ENCODE measurements at places on chromosomes 6 and 20.
A peak's percentile ranks its signal among the peaks of the same experiment; 100 is the strongest.

DNA sequence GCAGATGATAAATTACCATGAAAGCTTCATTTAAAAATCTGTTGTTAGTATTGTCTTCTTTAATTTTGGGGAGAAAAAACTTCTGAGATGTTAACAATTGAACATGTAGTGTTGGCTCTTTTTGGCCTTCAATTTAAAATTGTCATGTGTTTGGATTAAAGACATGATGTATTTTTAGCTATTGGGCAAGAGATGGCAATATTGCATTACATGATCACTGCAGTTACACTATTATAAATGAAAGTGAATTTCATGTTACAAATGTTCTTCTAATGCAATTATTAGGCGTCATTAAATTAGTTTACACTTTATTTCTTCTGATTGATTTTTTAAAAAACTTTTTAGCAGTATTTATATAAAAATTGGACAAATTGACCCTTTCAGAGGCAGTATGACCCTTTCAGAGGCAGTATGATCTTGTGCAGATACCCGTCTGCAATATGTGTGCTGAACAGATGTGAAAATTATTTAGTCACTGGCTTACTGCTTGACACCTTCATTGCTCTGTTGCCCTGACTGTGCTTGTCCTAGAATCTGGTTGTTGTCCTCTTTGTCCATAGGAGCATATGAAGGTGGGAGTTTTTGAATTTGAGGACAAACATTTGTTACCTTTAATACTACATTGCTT lies 25.8 kb downstream of the CDKAL1 start:
- no peak for DNase-seq

- no peak for DNase-seq
Measured at GRCh38 chr6:12265296-12265695, 24.9 kb upstream of the EDN1 start.

DNA sequence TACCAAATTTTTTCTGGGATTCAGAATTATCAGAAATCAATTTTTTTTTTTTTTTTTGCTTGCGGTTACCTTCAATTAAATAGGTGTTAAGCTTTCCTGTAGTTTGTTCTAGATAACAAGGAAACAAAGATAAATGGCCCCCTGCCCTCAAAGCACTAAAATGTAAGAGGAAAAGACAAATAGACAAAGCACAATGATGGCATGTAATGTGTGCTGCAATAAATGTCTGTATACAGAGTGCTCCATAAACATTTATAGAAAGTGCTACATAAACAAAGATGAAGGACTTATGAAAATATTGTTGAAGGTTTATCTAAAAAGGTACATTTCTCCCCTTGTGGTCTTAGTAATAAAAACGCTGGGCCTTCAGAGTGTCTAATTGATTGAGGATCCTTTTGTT lies 384.6 kb downstream of the PKHD1 start:
- DNase-seq, result no peak

DNA sequence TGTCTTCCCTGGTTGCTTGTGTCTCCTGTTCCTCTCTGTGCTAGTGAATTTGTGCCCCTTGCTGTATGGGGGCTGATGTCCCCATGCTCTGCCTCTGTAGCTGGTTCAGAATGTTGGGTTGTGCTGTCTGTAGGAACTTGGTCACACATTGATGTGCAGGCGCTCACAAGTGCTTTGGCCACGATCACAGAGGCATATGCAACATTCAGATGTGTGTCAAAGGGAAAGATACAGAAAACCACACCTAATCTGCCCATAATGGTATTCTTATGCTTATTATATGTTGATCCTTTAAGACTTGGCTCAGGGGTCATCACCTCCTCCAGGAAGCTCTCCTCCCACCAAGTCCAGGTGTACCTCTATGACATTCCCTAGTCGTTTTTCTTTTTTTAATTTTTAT lies 17.1 kb upstream of the DHX35 start:
- DNase-seq, result no peak

DNA sequence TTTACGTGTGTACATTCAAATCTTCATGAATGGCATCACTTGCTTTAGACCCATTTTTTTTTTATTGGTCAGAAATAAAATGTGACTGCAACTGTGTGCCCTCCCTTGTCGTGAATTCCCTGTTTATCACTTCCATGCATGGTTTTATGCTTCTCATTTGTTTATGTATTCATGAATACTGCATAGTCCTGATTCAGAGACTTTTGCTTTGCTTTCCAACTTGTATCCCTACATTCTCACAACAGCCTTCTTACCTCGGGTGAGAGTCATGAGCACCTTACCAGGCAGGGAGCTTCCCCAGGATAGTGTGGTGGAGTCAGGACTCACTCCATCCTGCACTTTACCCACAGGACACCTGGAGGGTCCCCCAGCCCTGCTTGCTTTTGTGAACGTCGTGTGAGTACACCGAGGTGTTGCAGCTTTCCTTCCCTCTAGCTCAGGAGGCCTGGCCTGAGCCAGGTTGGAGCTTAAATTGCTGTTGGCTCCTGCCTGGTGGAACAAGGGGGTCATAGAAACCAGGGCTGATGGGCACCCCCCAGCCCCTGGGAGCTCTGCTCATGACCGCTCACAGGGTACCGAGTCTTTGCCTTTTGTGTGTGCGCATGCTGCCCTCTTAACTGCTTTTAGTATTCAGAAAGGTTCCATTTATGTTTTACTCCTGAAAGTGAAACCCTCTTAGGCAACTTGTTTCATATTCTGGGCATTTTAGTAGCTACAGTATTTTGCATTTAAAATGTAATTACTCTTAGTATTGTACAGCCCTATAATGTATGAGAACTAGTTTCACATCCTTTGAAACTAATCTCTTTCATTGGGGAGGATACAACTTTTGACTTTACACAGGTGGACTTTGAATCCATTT lies 66.0 kb downstream of the CDS2 start:
- DNase-seq, result no peak

- DNase-seq, result no peak
Measured at GRCh38 chr20:58378704-58379103, 10.3 kb upstream of the VAPB start.

DNA sequence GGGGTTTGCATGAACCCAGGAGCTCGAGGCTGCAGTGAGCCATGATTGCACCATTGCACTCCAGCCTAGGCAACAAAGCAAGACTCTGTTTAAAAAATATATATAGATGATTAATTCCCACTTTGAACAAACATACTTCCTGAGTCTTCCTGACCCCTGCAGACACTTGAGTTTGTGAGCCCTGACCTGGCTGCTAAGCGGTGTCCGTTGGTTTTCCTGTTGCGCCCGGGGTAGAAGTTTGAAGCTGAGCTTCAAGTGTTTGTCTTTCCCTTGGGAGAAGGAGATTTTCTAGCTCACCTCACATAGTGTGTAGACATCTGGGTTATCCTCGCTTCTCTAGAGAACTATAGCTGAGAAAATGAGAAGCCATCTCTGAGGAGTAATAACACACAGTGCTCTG lies 11.7 kb upstream of the BCAS1 start:
- no peak for DNase-seq

DNA sequence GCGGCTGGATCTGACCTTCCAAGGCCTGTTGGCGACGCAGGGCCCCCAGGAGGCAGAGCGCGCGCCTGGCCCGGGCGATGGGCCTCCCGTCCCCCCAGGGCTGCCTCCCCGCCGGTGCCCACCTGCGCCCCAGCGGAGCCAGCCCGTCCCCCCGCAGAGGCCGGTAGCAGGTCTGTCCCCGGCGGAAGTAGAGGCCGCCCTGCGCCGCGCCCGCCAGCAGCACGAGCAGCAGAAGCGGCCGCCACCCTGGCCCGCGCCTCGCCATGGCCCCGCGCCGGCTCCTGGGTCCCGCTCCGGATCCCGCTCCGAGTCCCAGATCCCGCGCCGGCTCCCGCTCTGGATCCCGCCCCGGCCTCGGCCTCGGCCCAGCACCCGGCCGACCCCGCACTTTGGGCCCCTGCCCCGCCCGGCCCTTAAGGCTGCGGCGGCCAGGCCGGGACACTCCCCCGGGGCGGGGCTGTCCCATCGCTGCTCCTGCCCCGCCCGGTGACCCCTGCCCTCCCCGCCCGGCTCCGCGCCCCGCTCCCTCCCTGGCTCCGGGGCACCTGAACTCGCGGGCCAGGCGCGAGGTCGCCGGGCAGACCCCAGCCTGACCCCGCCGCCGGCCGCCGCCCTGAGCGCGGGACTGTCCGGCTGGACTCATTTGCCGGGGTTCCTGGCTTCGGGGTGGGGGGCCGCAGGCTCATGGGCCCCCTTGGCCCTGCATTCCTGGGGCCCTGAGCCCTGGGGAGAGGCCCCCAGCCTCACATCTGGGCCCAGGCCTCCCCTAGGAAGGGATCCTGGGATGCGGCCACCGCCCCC lies at the start of gene CTSZ:
TSS of gene CTSZ (minus strand) at position 391 of the 801 bp plus-strand sequence. CDS start at position 265, 126 bp downstream.
- DNase-seq, result peak; percentile 13

DNA sequence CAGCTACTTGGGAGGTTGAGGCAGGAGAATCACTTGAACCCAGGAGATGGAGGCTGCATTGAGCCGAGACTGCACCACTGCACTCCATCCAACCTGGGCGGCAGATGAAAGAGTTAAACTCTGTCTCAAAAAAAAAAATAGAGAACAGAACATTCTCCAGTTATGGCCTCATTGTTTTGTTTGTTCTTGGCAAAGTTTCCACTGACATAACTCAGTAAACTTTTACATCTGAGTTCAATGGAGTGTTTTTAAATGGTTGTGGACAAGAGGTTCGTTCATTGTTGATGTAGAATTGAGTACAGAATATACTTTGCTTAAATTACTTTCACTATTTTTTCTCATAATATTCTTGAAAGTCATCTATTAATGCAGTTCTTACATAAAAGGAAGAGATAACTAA lies 42.2 kb upstream of the IFNGR1 start:
- no peak for DNase-seq

- peak; percentile 66 for DNase-seq
Measured at GRCh38 chr6:89082486-89082891, 1.9 kb downstream of the PNRC1 start.

DNA sequence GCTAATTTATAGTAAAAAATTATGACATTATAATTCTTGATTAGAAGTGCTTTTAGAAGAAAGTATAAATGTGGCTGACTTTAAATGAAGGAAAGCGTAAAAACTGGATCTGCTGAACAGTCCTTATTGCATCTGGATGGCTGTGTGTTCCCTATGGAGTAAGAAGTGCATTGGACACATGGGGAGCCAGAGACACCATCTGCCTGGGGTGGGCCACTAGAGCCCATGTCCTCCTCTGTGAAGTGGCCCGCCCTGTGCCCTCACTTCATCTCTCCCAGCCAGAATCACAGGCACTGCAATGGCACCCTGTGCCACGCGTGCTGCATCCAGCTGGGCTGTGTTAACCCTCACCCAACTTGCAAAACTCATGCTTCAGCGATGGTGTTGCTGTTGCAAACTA lies 13.2 kb upstream of the SFT2D1 start:
- DNase-seq, result no peak

- no peak for DNase-seq
Measured at GRCh38 chr20:24627926-24628325, 158.5 kb downstream of the SYNDIG1 start.

GRCh38 chr6:128642132-128642531 lies 121.7 kb upstream of the PTPRK start:
- DNase-seq, result no peak

- DNase-seq, result no peak
Measured at GRCh38 chr20:59640267-59640666, 35.9 kb downstream of the PHACTR3 start.

DNA sequence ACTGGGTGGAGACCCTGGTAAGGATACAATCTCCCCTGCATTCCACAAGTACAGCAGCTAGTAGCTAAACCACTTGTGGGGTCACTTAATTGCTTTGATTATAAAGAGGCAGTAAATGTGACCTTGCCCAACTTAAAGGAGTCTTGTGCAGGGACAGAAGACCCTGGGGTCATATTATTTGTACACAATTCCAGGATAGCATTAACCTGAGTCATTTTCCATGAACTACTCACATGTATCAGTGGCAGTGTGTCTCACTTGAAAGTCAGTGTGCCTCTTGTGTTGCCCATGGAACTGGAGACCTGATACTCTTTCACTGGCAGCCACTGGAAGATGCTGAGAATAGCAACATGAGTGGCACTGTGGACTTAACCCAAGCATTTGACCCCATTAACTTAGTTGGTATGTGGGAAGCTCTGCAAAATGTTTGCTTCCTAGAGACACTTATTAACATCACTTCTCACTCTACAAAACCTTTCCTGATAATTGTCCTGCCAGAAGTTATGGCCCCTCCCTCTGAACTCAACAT lies 28.9 kb downstream of the CLIC5 start:
- DNase-seq, result no peak

DNA sequence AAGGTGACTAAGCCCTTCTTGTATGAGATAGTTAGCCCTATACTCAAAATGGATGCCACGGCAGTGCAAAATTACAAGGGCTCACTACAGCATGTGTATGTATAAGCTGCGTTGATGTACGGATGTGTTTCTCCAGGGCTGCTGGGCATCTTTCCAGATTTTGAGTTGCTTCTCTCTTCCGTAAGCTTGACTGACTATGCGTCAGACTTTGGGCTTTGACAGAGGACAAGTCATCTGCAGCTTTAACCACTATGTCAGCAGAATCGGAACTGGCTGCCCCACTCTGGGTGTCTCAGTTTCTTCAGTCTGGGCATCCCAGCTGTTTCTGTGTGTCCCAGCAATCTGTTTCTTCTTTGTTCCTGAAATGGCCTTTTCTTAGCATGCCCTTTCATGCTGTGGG lies 241.6 kb downstream of the BTBD3 start:
- no peak for DNase-seq

DNA sequence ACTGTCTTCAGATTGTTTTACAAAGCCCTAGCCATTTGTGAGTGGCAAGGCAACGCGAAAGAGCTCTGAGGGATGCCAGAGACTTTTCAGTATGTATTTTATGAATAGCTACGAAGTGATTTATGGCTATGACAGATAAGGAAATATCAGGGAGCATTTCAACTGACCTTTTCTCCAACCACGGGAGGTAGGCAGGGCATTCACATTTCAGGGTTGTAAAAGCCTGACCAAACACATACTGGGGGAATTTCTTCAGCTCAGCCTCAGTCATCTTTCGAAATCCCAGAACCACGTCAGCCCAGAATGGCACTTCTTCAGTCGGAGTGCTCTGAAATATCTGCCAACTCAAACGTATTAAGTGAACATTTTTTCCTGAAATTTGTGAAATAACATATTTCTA lies 10.8 kb downstream of the DDO start:
- no peak for DNase-seq

DNA sequence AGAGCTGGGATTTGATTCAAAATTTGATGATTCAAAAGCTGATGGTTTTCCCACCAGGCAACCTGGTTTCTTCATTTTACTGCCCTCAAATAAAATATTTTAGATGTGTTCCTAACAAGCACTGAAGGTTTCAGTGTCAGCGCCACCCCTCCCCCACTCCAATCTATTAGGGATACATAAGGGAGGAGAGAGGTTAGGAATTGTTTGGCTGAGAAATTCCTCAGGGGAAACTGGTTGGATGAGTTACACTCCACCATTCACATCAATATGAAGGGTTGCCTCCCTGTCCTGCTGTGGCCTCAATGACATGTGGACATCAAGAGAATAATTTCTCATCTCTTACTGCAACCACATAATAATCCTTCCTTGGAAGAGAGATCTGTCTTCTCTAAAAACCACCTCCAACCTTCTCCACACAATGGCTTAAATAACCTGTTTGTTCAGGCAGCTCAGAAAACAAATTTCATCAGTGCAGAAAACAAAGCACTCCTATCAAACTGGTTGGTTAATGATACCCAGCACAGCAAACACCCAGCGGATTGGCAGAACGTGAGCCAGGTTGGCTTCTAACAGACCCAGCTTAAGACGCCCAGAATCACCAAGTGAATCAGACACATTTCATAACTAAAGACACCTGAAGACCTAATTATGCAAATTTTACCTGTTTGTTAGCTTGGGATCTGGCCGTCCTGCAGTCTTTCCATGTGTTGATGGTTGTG lies 136.0 kb upstream of the SGK1 start:
- no peak for DNase-seq
